Activated gamma-delta T cell treated with anti-CD3 and anti-CD28 coated beads, Interleukin-2, amount 50 U/mL, for 16 hours (primary cell): ENCODE measurements at places on chromosomes 6 and 20.

DNA sequence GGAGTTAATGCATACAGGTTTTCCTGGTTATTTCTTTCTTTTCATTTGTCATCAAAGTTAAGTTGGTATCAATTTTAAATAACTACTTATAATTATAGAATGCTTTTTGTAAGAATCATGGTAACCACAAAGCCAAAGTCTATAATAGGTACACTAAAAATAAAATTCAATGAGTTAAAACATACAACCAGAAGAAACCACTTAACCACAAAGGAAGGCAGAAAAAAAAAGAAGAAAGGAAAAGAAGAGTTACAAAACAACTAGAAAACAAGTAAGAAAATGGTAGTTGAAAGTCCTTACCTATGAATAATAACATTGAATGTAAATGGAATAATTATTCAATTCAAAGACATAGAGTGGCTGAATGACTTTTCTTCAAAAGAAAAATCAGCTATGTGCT lies 45.6 kb downstream of the THBS2 start:
- DNase-seq: no peak

GRCh38 chr6:66866801-66867200 lies 1159.8 kb upstream of the EYS start:
- DNase-seq: no peak

GRCh38 chr20:11120431-11120830 lies 446.6 kb upstream of the JAG1 start:
- DNase-seq: no peak

DNA sequence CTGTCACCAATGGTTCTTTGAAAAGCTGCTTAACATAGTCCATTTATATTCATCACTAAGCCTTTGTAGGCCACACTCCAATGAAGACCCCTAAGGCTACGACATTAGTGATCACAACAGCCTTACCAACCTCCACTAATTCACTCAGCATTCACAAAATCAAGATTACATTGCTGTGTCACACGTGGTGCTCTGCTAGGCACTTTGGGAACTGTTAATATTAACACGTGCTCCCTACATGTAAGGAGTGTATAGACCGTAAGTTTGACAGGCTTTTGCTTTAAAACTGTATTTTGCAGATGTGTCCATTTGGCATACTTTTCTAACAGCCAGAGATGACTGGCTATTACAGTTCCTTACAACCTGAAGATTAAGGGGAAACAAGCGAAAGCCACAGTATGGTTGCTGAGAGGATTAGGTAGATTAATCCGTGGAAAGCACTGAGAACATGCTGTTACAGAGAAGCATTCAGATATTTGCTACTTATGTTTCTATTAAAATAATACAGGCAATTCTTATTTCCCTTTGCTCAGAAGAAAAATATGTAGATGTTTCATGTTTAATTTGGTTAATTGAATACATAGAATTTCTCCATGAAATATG lies 69.7 kb downstream of the SAMD3 start:
- no peak for DNase-seq

DNA sequence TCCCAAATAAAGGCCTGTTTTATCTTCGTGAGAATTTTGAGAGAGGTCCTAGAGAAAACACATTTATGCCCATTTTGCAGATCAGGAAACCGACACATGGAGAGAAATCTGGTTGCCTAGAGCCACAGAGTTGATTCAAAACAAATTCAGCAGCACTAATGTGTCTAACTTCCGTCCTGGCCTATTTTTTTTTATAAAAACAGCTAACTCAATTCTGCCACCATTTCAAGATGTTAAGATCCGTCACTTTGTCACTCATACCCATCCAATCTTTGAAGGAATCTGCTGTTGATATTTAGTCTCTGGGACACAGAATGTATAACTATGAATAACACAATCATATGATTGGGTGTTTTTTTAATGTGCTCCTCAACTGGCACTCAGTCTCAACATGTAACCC lies 611.1 kb upstream of the ARID1B start:
- DNase-seq: no peak

DNA sequence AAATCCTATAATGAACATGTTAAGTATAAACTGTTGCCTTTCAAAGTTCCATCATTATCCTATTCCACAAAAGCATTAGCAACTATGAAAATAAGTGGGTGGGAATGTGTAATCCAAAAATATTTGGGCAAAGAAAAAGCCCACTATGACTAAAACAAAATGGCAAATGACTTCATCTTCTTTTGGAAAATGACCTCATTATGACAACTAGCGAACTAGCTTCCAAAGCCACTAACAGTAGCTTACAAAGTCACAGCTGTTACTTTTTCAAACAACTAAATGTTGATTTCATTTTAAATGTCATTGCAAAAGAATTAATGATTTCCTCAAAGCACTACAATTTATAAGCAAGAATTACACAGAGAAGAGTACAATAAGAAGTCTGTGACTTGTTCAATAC lies 49.8 kb upstream of the RUNX2 start:
- no peak for DNase-seq

GRCh38 chr20:51169813-51170212 lies 146.9 kb upstream of the KCNG1 start:
- DNase-seq: no peak

DNA sequence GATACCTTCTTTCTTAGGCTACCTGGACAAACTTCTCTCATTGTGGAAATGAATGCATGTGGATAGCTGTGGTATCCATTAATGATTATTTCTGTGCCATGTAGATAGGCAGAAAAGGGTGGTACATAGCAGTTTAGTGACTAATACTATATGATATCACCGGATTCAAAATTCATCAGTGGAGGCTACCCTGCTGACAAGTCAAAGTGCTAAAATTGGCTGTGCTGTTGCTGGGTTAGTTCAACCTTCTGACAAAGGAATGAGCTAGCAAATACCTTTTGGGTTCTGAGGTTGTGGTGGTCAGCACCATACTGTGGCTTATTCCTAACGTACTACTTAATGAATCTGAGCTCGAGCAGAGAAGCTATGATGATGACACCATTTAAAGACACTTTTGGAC lies 109.1 kb downstream of the TFAP2B start:
- no peak for DNase-seq

- DNase-seq: no peak
These were observed 16.0 kb downstream of the DSE start for GRCh38 chr6:116386581-116387299.

- DNase-seq: no peak
These were observed 50.3 kb downstream of the DOP1A start for GRCh38 chr6:83117802-83118201.

DNA sequence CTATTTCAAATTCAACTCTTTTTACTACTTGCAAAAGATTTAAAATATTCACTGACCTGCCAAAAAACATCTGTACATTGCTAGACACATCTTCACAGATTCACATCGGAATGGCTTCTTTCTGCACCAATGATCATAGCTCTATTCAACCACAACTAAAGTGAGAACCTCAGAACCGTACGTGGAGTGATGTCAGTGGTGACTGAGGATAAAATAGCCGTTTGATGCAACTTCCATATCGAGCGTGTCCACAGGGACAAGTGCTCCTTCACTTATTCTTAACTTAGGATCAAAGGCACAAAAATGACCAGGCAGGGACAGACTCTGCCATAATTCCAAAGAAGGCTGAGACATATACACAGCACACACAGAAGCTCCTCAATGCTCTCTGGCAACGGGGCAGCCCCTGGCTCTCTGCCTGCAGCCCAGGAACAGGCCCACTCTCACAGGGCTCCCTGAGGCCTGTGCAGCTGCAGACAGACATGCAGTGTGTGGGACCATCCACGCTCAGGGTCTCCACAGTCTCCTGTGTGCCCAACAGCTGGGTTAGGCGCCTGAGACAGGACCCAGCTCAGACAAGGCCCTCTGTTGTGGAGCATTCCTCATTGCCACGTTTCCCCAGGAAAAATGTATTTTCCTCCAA lies 22.8 kb downstream of the FYN start:
- no peak for DNase-seq

GRCh38 chr6:1082285-1082935 lies 229.5 kb upstream of the FOXQ1 start:
- DNase-seq: no peak

- no peak for DNase-seq
These were observed 35.0 kb downstream of the TGM2 start for GRCh38 chr20:38129893-38130609.

GRCh38 chr6:65745614-65746013 lies 38.6 kb upstream of the EYS start:
- DNase-seq: no peak

DNA sequence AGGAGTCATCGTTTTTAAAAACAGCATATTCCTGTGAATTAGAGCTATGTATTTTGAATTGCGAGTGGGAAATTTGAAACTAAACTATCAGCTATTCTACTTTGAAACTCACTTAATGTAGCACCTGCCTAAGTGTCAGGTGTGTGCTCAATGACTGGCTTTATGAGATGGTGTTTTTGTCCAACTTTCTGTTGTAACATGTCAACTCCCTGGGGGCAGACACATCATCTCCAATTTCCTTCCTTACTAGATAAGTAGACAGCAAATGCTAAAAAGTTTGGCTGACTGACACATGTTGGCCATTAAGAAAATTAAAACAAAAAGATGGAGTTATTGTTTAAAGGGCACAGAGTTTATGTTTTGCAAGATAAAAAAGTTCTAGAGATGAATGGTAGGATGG lies 226.9 kb downstream of the TFAP2B start:
- no peak for DNase-seq

DNA sequence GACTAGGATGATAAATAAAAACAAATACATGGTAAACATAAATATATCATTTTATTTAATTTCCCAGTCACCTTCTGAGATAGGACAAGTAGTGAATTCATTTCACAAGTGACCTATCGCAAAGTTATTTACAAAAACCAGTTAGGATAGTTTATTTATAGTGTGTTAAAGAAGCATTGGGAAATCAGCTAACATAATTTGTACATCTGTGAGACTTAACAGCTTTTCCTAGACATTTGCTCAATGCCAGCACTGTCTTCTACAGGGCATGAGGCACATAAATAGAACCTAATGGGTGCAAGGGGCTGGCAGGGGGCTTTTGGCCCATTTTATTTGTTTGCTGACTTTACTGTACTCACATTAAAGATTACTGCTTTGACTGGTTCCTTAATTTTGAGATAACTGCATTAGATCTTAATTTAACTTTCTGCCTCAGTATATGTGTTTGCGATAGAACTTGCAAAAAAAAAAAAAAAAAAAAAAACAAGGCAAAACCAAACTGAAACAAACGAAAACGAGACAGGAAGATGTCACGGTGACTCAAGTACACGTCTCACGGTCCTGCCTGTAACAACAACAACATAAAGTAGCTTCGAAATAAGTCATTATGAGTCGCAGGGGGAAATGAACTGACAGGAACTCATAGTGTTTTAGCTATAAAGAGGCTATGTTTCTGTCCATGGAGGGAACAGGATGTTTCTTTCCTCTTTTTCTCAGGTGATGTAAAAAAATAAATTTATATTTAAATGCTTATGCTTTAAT lies 133.7 kb upstream of the GMDS start:
- DNase-seq: no peak

DNA sequence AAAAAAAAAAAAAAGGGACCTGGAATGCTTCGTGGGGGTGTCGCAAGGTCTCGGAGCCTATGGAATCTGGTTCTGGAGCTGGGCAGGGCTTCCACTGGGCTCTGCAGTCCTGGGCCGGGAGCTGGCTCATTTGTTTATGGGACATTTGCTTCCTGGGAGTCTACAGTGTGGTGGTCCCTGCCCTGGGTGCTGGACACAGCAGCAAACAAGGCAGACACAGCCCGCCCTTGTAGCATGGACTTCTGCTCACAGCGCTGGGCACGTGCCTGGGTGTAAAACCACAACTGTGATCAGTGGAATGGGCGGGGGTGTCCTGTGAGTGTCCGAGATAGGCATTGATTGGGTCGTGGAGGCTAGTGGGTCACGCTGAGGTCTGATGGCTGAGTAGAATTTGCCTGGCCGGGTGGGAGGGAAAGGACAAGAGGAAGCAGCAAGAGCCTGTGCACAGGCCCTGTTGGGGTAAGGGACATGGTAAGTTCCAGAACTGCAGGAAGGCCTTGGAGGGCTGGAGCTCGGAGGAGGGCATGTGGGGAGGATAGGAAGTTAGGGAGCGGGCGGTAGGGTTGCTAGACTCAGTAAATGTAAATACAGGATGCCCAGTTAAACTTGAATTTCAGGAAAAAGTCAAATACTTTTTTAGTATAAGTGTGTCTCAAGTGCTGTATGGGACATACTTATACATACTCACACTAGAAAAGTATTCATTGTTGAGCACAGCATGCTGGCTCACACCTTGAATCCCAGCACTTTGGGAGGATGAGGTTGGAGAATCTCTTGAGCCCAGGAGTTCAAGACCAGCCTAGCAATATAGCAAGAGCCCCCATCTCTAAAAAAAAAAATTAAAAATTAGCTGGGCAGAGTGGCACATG lies 61.3 kb upstream of the PMEPA1 start:
- DNase-seq: no peak

DNA sequence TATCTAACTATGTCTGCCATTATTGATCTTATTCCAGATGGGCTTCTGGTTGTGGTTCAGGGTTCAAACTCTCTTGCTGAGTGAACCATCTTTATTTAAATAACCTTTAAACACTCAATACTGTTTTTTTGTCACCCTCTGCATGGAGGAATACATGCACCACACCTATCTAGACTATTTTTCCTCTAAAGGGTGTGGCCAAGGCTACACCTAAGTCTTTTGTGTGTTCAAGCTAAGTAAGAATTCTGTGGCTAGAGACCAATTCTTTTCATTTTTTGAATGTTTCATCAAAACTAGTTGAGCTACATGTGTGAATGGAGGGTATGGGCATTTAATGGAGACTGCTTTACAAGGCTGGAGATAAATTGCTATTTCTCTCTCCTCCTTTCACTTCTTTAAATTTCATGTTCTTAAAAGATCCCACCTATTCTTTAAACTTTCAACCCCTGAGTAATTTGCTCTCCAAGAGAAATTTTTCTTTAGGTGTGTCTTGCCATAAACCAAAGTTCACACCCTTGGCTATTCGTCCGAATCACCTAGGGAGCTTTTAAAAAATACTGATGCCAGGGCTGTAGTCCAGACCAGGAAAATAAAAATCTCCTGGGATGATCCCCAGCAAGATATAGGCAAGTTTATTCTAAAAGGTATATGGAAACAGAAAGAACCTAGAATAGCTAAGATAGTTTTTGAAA lies 24.8 kb upstream of the MBOAT1 start:
- DNase-seq: no peak

- DNase-seq: no peak
These were observed 13.3 kb downstream of the ADISSP start for GRCh38 chr20:3754276-3754630.

DNA sequence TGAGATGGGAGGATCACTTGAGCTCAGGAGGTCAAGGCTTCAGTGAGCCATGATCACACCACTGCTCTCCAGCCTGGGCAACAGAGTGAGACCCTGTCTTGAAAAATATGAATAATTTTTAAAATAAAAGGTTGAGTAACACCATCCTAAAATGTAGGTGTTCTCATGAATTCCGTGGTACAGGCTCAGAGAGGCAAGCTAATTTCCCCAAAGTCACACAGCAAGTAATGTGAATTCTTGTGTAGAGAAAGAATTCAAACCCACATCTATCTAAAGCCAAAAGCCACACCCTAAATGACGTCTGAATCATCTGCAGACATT lies 80.5 kb downstream of the ZNF217 start:
- no peak for DNase-seq
